CD4-positive, CD25-positive, alpha-beta regulatory T cell (primary cell): ENCODE measurements at places on chromosomes 5 and 9. TPM values are rescaled to one million over a fixed set of nuclear protein-coding genes. Genes with fewer than 3 reads are reported as not detected.

- H3K4me1 ChIP-seq: no peaks in the 10 kb centered on the region
- H3K36me3 ChIP-seq: no peaks in the 10 kb centered on the region
- no peak for DNase-seq
- H3K27me3 ChIP-seq: no peaks in the 10 kb centered on the region
Observed at GRCh38 chr9:131915181-131915580, 164.5 kb downstream of the MED27 start.

- no peak for DNase-seq
- no peak overlapping the region for H3K4me3 ChIP-seq
- H3K27ac ChIP-seq: no peak overlapping the region
- H3K36me3 ChIP-seq: no peaks in the 10 kb centered on the region
- no peaks in the 10 kb centered on the region for H3K4me1 ChIP-seq
Observed at GRCh38 chr9:107628444-107628843, 138.9 kb upstream of the KLF4 start.

The PCDHB7 gene
- not detected for polyA plus RNA-seq

DNA sequence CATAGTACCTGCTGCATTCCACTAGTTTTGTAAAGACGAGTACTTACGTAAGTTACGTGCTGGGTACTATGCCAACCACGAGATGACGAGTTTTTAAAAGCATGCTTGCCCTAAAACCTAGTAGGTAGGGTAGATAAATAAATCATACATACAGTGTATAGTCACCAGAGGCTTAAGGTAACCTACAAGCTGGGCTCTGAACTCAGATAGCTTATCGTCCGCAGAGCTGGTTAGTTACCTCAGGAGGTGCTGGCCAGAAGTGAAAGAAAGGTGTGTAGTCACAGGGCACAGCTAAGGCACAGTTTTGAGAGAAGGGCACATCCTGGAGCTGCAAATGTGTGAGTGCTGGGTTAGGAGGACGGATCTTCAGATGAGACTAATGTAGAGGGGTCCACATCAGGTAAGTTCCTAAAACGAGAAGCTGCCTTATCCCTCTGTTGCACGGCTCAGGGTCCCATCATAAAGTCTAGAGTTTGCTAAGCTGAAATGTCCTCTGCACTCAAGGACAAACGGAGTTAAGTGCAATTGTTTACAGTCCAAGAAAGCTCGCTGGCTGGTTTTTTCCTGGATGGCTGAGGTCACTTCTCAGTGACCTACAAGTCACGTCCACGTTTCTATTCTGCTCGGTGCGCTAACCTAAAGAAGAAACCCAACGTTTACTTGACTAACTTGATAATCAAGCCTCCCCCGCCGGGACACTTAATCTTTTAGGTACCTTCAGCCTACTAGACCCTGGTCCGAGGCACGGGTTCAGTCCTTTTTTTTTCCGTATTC is 1.1 kb upstream of the SNX24 start:
- peak overlapping the region; percentile 80 for H3K27ac ChIP-seq
- H3K4me1 ChIP-seq: peaks cover 24% of the 10 kb centered on the region
- H3K36me3 ChIP-seq: no peaks in the 10 kb centered on the region
- H3K4me3 ChIP-seq: peak overlapping the region; percentile 97

DNA sequence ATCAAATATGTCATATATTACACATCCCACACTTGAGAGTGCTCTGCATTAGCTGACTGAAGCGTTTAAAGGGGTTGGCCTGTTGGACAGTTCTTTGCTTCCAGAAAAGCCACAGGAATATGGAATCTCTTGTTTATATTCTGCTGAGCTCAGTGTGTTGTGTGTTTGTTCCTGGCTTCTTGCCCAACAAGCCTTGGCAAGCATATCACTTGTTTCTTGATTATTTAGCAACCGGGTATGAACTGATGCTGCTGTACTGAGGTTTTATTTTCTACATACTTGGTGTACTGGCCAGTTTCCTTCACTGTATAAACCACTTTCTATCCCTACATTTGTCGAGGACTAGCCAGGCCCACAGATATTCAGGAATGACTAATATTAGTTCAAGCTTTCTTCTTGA is 378.9 kb downstream of the KCTD16 start:
- no peak overlapping the region for H3K27ac ChIP-seq
- no peak for DNase-seq
- H3K36me3 ChIP-seq: no peaks in the 10 kb centered on the region
- no peaks in the 10 kb centered on the region for H3K27me3 ChIP-seq

DNA sequence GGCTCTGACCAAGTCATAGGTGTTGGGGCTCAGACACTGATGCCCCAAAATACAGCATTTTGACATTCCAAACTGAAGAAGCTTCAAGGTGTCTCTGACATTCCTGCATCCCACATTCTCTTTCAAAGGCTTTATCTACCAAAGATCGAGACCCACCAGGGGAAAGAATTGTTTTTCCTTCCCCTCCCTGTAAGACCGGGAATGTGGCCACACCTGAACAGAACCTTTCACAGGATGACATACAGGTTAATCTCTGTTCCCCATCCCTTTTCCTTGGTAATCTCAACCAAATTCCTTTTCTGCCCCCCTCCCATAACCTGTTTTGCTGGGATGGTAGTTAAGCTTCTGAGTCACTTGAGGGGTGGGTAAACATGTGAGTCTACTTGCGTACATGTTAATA is 72.3 kb downstream of the IQGAP2 start:
- H3K4me3 ChIP-seq: no peak overlapping the region
- DNase-seq: no peak
- H3K4me1 ChIP-seq: peaks cover 61% of the 10 kb centered on the region
- no peaks in the 10 kb centered on the region for H3K27me3 ChIP-seq
- H3K27ac ChIP-seq: no peak overlapping the region

GRCh38 chr9:37262410-37262809 is 142.0 kb downstream of the ZCCHC7 start:
- no peak for DNase-seq
- no peak overlapping the region for H3K4me3 ChIP-seq
- no peak overlapping the region for H3K27ac ChIP-seq
- H3K27me3 ChIP-seq: no peaks in the 10 kb centered on the region
